ENCODE measurements at places on chromosomes 6 and 20.
A peak's percentile ranks its signal among the peaks of the same experiment; 100 is the strongest.

- DNase-seq, result no peak
Measured at GRCh38 chr6:70797625-70798024, 129.9 kb downstream of the SMAP1 start.

- peak; percentile 90 for DNase-seq
Measured at GRCh38 chr6:88380083-88380482, 213.9 kb upstream of the CNR1 start.

- no peak for DNase-seq
Measured at GRCh38 chr6:133368664-133369063, 127.5 kb downstream of the EYA4 start.

DNA sequence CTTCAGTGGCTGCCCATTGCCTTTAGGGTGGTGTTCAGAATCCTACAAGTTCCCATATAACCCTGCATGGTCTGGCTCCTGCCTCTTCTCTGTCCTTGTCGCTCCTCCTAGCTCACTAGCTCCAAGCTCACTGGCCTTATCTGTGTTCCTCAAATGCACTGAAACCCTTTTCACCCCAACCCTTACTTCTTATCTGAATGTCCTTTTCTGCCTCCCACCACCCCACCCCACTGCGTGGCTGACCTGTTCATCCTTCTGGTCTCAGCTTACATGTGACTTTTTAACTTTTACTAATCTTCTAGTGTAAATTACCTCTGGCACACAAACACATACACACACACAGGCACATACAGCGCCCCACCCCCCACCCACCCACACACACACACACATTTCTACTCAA is 41.0 kb upstream of the GLP1R start:
- DNase-seq, result no peak

DNA sequence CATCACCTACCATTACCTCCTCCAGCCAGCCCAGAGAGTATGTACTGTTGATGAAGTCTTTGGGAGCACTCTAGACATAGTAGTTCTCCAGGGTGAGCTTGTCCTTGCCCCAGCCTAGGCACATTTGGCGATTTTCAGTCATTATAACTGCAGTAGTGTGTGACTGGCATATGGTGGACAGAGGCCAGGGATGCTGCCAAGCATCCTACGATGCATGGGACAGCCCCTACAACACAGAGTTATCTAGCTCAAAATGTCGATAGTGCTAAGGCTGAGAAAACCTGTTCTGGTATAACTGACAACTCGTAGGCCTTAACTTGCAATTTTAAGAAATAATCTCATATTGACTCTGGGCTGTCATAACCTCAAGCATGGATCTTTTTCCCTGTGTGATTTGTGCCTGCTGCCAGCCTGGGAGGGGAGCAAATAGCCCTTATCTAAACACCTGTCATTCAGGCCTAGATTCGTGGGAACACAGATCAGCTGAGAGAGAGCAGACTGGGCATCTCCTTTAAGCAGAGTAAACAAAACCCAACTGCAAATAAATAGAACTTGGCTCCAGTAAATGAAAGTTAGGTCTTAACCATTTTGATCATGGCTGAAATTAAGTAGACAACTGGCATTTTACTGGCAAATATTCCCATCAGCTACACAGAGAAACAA is 102.6 kb downstream of the SPTLC3 start:
- no peak for DNase-seq

- DNase-seq, result no peak
Measured at GRCh38 chr20:7195704-7196103, 428.2 kb downstream of the BMP2 start.

GRCh38 chr20:59002388-59002787 is 4.7 kb downstream of the CTSZ start:
- DNase-seq, result no peak

DNA sequence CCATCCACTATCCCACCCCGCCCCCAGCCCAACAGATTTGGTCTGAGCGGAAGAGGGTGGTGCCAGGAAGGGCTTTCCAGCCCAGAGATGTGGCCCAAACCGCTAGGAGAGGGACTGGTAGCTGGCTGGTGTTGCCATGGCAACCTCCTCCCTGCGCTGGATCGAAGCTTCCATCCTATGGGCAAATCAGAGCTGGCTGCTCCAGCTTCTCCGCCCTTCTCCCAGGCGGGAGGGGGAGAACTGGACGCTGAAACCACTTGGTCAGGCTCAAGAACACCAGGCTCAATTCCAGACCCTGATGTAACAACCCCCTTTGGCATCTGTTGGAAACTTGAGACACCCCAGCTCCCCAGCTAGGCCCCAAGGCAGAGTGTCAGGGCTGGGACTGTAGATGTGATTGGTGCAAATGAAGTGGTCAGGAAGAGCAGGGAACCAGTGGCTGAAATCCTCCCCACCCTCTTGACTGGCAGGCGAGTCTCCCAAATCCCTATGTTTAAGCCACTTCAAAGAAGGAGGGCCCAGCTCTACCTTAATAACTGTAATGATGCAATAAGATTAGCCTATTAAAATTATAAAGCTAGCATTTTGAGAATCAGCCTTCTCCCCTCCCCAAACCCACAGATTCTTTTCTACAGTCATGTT is 4.2 kb downstream of the RIMS4 start:
- DNase-seq, result peak; percentile 26

DNA sequence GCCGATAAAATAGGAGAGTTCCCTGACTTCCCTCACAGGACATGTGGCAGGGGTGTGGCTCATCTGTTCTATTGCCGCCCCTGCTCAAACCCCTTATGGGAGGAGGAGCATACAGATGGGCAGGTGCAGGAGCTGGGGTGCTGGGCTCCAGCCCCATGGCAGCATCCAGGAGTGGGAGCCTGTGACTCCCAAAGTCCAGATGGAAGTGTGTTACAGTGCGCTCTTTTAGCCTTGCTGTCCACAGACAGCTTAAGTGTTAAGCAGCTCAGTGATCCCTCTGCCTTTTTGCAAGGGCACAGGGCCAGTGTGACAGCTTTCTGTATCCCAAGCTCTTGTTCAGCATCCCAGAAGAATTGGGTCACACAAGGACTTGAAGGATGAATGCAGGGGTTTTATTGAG is 212.3 kb upstream of the MYLIP start:
- no peak for DNase-seq

GRCh38 chr20:31550099-31550498 is 35.9 kb downstream of the HM13 start:
- no peak for DNase-seq

GRCh38 chr20:63895202-63895951 is 451 bp downstream of the DNAJC5 start:
- DNase-seq, result no peak

DNA sequence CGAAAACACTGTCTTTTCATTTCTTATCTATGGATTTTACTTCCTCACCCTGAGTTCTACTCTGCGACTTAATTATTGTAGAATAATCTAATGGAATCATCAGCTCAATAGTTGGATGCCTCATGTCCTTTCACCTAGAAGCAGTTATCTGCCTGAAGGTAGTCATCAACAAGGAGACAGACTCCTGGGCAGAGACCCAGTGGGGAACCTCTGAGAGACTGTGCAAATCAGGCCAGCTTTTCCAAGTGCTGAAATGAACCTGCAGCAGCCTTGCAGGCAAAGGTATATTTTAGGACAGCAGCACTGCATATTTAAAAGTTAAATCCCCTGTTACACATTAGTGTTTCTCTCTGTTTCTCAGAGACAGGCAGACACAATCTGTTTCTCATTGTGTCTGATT is 99.7 kb upstream of the STMND1 start:
- no peak for DNase-seq

DNA sequence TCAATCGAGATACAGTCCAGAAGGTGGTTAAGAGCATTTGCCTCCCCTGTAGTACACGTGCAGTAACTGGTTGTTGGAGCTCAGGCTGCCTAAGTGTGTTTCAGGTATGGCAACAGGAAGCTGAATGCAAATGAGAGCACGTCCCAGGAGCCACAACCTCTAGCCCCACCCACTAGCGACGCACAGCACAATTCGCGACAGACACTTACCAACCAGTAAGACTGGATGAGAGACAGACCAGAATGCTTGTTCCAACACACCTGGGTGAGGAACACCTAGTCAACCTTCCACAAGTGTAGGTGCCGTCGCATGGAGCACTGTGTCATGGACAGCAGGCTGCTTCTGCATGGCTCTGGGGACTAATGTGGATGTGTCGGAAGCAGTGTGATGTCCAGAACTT is 7.2 kb upstream of the SERPINB1 start:
- no peak for DNase-seq

DNA sequence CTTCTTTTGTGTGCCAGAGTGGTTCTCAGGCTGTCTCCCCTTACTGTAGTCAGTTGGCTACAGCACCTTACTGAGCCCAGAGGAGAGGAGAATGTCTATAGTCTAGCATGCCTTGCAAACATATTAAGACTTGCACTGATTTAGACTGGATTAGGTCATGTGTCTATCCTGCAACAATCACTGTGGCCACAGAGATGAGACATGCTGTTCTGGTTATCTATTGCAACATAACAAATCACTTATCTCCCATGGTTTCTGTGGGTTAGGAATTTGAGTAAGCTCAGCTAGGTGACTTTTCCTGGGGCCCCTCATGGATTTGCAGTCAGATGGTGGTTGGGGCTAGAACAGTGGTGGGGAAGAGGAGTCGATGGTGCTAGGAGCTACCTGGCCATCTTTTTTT is 261.3 kb downstream of the SOD2 start:
- DNase-seq, result no peak

DNA sequence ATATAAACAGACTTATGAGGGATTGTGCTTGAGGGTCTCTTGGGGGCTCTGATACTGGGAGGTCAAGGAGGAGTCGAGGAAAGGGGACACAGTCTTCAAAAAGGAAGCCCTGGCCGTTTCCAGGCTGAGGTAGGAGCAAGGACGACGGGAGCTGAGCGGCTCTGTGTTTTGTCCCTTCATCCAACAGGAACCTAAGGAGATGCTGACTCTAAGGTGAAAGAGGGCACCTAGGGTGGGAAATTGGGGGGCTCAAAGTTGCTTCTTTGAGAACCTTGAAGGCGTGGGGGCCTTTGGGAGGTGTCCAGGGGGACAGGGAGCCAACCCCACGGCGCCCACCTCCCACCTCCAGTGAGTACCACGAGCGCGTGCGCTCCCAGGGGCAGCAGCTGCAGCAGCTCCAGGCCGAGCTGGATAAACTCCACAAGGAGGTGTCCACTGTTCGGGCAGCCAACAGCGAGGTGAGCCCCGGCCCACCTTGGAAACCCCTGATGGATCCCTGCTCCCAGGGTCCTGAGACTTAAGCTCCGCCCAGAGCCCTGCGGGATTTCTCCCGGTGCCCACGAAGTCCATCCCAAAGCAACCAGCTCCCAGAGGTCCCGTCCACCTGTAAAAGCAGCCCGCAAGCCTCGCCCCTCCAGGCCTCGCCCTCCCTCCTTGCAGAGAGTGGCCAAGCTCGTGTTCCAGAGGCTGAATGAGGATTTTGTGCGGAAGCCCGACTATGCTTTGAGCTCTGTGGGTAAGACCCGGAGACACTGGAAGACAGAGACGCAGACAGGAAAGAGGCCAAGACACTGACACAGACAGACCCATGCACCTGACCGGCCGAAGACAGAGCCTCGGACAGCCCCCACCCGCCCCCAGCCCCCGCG is 2.9 kb downstream of the SPAG4 start:
- DNase-seq, result peak; percentile 50

DNA sequence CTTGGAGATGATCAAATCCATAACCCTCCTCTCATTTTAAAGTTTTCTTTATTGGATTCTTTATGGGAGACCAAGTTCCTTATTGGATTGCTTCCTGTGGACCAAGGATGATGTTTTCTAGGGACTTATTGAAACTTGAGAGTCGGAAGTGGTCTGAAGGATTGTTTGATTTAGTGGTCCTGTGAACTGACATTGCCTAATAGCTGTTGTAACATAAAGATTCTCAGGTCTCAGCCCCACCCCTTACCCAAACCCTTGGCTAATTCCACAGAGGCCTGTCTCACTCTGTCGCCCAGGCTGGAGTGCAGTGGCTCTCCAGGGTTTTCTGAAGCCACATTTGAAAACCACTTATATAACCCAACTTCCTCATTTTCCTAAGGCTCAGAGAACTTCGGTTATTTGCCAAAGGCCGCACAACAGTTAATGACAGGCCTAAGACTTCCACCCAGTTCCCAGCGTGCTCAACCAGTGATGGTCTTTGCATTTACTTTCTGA is 77.0 kb downstream of the ATXN1 start:
- no peak for DNase-seq

DNA sequence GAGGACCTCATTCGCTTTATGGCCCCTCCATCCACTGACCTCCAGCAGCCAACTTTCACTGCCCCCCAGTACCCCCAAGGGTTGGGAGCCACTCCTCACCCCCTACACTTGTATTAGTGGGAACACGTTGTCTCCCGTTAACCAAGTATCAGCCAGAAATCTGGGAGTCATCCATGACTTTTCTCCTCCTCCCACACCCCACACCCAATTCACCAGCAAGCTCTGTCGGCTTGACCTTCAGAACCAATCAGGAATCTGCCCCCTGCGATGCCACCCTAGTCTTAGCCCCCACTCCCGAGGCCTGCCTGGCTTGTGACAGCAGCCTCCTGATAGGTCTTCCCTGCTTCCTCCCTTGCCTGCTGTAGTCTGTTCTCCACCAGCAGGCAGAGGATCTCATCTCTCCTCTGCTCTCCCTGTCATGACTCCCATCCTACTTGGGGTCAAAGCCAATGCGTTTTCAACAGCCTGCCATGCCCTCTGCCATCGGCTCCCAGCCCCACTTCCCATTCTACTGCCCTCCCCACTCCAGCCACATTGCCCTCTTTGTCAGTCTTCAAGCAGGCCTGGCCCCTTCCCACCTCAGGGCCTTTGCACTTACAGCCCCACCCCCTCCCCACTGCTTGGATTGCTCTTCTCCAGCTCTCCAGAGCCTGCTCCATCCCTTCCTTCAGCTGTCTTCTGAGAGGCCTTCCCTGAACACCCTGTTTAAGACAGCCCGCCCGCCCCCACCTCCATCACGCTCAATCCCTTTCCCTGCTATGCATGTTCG is 19.4 kb downstream of the MDGA1 start:
- DNase-seq, result no peak

- DNase-seq, result no peak
Measured at GRCh38 chr20:46978951-46979491, 84.4 kb downstream of the EYA2 start.

DNA sequence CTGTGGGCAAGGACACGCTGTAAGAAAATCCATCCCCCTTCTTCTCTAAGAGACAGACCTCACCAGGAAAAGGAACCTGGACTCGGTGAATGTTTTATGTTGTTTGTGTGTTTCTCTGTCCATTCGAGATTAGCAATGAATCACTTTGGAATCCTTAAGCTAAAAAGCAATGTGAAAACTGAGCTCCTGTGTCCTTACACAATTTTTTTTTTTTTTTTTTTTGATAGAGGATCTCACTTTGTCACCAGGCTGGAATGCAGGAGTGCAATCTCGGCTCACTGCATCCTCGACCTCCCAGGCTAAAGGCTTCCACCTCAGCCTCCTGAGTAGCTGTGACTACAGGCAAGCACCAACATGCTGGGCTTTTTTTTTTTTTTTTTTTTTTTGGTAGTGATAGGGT is 32.1 kb downstream of the BFSP1 start:
- peak; percentile 39 for DNase-seq

DNA sequence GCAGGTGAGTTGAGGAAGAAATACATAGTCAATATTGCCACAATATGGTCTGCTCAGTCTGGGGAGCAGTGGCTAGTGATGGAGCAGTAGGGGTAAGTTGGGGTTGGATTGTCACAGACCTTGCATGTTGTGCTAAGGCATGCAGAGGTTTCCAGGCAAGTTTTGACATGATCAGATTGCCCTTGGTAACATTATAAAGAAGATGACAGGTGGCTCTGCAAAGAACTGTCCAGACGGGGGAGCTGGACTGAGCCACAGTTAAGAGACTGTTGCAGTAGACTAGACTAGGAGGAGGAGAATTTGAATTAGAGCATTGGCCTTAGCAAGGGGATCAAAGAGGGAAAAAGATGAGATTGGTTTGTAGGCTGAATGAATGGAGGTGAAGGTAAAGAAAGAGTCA is 23.4 kb downstream of the ATRN start:
- no peak for DNase-seq

- DNase-seq, result no peak
Measured at GRCh38 chr6:41551086-41551700, 5.0 kb downstream of the FOXP4 start.
